ENCODE measurements at places on chromosomes 4 and X.

DNA sequence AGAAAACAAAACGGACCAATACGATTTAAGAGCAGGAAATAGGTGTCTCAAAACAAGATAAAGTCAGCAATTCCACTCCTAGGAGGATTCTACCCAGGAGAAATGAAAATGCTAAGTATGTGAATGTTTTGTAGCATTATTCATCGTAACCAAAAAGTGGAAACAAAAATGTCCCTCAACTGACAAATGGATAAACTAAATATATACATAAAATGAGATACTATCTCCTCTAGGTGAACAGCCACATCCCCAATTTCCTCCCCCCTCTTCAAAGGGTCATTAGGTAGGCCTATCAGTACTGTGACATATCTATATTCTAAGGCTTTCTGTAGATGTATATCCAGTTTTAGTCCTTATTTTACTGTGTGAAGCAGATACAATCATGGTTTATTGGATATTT is 18.0 kb downstream of the DDX3X start:
- DNase-seq, result no peak

DNA sequence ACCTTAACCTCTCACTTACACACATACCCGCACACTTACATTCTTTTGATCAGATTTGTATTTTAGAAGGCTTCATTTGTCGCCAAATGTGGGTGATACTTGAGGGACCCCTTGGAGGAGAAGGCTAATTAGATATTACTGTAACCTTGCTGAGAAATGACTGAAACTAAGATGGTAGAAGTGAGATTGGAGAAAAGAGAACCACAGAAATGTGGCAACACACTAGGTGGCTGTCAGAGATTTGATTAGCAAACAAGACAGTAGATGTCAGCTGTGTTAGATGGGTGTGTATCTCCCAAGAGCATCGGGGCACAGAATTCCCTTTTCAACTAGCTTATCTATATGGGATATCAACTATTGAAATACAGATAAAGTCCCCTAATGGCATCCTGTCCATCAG is 149.3 kb upstream of the FABP2 start:
- DNase-seq, result no peak

GRCh38 chr4:1126506-1126905 is 13.1 kb upstream of the RNF212 start:
- DNase-seq, result no peak

GRCh38 chr4:53480909-53481308 is 103.5 kb downstream of the FIP1L1 start:
- no peak for DNase-seq

DNA sequence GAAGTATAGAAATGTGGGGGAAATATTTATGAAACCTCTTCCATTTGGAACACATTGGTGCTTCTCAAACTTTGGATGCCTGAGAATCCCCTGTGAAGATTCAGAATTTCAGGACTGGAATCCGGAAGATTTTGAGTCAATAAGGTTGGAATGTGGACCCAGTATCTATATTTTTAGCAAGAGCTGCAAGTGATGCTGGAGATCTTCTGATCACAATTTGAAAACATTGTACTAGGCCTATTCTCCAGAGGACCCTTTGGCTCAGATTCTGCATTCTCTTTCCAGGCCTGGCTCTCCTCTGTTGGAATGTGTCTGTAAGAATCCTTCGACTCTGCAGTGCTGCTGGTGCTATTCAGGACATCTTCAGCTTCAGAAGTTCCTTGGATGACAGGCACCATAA is 2.4 kb upstream of the PKD2 start:
- DNase-seq, result no peak

DNA sequence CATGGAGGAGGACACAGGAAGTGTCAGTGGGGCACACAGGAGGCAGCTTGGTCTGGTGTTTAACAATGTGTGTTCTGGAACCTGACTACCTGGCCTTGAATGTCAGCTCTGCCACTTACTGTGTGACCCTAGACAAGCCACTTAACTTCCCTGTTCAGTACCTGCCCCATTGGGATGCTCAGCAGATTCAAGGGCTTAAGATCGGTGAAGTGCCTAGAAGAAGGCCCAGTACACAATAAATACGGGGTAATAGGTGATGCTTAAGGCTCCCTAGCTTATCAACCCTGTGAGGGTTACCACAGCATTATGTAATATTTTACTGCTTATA is 1.6 kb upstream of the CHIC2 start:
- DNase-seq, result no peak

GRCh38 chrX:46788902-46789301 is 30.0 kb upstream of the SLC9A7 start:
- no peak for DNase-seq

GRCh38 chrX:29215251-29215650 is 628.0 kb downstream of the IL1RAPL1 start:
- DNase-seq, result no peak

- DNase-seq, result no peak
Observed at GRCh38 chr4:138865765-138866164, 149.8 kb upstream of the NOCT start.

DNA sequence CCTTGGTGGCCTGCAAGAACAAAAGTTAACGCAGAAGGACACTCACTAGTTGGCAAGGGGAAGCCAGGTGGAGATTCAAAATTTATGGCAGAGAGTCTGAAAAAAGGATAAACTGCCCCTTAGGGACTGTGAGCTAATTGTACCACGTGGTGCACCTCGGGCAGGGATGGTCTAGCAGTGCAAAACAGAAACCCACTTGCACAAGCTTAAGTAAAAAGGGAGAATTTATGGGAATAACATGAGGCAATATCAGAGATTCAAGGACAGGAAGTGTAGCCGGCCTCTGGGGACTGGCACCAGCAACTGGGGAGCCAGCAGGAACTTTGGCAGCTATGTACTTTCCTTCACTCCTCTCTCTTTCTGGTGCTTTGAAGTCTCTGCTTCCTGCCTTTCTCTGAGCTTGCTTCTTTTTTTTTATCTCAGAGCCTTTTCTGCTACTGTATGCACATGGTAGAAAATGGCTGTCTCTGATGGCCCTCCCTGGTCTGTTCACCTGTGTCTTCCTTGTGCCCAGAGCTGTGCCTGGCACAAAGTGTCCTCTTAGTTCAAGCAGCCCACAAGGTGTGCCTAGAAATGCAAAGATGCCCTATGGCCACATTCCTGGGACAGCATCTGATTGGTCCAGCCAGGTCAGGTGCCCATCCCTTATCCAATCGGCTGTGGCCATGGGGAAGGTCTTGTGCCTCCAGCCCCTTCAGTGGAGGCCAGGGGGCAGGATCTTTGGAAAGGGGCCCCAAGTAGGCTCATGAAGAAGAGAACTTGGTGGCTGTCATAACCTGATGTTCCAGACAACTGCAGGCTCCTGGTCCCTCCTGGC is 114.8 kb upstream of the ATP6AP2 start:
- no peak for DNase-seq

DNA sequence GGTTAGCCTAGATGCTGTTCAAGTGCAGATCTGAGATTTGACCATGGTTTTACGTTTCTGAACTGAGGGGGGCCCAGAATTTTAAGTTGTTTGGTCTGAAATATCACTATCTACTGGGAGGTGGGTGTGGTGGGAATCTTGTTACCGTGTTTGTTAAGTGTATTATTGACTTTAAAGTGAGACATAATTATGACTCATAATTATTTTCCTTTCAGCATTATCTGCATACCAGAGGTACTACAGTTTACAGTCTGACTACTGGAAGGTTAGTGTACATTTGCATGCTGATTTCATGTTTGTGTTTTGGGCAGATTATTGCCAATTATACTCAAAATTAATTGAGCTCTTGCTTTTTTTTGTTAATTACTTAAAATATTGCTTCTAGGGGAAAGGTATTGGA is 101.5 kb downstream of the KDM6A start:
- DNase-seq, result peak; percentile 26

DNA sequence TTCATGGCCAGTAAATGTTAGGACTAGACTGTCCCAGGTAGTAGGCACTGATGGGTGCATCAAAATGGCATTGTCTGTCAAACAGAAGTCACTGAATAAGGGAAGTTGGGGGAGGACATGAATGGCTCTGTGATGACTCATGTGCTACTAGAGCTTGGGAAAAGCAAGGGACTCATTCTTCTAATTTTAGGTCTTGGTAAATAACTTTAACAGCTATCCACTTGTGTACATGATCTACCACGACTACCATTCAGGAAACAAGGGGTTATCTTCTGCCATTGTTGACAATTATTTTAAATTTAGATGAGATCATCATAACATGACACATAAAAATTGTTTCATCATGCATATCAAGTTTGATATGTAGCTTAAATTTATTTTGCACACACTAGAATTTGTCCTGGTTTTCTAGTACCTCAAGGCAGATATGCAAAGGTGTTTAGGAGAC is 6.3 kb downstream of the AREG start:
- DNase-seq, result peak; percentile 54

DNA sequence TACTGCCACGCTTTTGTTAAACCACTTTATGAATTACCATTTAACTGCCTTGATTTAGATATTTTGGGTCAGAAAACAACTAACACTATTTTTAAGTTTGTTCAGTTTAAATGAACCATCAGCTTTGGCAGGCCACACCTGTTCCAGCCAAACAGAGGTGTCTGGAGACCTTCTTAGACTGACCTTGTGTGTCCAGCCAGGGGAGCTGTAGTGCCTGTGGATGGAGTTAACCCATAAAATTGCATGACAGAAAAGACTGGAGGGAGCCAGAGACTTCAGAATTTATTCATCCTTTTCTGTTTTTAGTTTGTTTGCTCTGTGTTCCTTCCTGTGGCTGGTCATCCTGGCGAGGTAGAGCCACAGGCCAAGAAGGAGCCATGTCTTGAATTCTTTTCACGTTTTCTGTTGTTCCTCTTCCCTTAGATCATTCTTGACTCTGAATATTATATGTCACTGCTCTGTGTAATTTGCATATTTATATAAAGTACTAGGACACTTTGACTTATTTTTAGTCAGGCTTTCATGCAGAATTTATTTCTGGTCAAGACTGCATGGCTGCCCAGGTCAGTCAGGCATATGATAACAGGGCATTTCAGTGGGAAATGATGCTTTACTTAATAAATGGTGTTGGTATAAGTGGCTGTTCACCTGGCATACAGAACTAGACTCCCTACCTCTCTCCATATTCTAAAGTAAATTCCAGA is 26.7 kb downstream of the HERC3 start:
- DNase-seq, result no peak

DNA sequence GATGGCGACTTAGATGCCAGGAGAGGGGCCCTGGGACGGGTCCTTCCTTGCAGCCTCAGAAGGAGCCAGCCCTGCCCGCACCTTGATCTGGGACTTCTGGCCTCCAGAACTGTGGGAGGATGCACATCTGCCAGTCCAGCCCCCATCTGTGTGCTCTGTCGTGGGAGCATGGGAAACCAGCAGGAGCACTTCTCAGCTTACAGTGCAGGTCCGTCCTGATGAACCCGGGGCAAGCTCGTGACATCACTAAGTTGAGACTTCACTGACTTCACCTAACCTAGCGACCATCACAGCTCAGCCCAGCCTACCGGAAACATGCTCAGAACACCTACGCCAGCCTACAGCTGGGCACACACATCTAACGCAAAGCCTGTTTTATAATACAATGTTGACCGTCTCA is 38.1 kb downstream of the ABLIM2 start:
- no peak for DNase-seq

DNA sequence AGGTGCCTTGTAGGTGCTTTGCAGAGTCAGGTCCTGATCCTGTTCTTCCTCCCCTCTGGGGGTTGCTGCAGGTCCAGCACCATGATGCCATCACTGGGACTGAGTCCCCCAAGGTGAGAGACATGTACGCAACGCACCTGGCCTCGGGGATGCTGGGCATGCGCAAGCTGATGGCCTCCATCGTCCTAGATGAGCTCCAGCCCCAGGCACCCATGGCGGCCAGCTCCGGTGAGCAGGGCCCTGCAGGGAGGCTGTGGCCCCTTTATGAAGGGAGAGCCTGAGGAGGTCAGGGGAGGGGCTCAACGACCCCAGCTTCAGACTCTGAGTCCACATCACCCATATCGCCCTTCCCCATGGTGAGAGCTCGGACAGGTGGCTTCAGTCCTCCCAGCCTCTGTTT is 23.1 kb downstream of the MAN2B2 start:
- no peak for DNase-seq

DNA sequence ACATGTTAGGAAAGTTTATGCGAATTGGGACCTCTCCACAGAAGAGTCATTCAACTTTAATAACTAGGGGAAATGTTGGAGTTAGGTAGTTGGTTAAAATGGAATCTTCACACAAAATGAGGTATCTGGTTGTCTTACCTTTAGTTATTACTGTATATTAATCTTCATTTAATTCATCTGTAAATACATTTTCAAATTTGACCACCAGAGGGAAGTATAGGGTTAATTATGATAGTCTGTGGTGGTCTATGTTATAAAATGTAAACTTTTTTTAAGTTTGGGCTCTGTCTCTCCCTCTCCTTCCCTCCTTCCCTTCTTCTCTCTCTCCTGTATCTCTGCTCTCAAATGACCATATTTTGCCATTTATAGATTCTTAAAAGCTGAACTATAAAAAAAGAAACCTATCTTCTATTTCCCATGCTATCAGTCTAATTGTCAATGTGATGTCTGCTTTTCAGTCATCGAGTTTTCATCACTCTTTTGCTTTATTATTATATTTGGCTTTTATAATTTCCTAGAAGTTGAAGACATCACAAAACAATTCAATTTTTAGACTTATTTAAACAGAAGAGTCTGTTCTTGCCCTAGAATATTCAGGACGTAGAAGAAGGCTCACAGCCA is 49.8 kb downstream of the TMEM144 start:
- no peak for DNase-seq

GRCh38 chrX:106874075-106874474 is 29.1 kb downstream of the RIPPLY1 start:
- peak; percentile 5 for DNase-seq

DNA sequence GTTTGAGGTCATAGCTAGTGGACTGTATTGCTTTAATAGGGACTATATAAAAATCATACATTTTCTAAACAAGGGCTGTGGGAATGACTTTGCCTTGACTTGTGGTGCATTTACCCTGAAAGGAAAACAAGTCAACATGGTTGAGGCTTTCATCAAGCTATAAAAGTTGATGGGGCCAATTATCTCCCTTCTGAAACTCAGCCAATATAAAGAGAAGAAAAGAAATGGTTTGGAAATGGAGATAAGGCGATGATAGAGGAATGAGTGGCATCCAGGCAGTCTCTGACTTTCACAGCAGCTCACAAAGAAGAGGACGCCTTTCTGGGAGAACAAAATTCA is 118.7 kb downstream of the SMARCA1 start:
- no peak for DNase-seq

GRCh38 chrX:71107762-71108360 is 1.3 kb upstream of the CXorf65 start:
- DNase-seq, result no peak

DNA sequence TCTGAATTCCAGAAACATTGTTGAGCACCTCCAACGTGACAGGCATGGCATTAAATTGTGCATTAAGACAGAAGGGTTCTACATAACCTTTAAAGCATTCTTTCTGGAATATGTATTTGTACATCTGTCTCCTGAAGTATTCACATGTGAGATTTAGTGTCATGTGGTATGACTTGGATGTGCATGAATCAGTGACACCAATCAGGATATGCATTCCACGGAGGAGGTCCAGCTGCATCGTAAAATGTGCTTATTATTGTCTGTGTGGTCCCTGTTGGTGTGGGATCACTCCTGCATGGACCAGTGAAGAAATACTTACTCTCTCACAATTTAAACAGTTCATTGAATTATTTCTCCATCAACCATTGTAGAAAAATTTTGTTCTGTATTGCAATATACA is 149.0 kb downstream of the MID1 start:
- DNase-seq, result peak; percentile 41

- DNase-seq, result no peak
Observed at GRCh38 chr4:41471126-41472071, 66.6 kb upstream of the LIMCH1 start.

- DNase-seq, result no peak
Observed at GRCh38 chr4:40124690-40125089, 68.0 kb downstream of the N4BP2 start.

- DNase-seq, result no peak
Observed at GRCh38 chr4:25307596-25307995, 5.0 kb upstream of the ZCCHC4 start.
